SJSA1 (cell line): ENCODE measurements at places on chromosomes 3 and 15.
A peak's percentile ranks its signal among the peaks of the same experiment; 100 is the strongest.

- no peak overlapping the region for H3K4me3 ChIP-seq
- no peak for DNase-seq
- no peaks in the 10 kb centered on the region for H3K36me3 ChIP-seq
- no peak overlapping the region for H3K27ac ChIP-seq
- no peaks in the 10 kb centered on the region; the same call in 1 of the 2 replicates for H3K27me3 ChIP-seq
- H3K4me1 ChIP-seq: no peaks in the 10 kb centered on the region
These were observed 14.7 kb downstream of the PPARG start for GRCh38 chr3:12303534-12303933.

DNA sequence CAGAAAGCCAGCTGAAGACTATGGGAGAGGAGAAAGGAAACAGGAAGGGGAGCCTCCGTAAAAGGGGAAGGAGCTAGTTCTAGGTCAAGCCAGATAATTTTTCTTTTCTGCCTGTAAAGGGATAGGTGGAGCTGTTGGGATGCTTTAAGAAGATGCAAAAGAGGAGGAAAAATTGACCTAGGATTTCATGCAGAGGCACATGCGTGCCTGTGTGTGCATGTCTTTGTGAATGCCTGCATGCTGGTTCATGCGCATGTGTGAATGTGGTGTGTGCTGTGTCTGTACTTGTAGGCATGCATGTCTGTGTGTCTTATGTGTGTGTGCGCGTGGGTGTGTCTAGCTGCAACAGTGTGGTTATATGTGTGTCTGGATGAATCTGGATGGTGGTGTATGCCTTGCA lies 27.3 kb downstream of the CCDC33 start:
- no peaks in the 10 kb centered on the region for H3K36me3 ChIP-seq
- H3K27ac ChIP-seq: no peak overlapping the region
- DNase-seq: no peak
- no peak overlapping the region for H3K4me3 ChIP-seq

- no peaks in the 10 kb centered on the region for H3K4me1 ChIP-seq
- DNase-seq: no peak
- H3K36me3 ChIP-seq: no peaks in the 10 kb centered on the region
- H3K27me3 ChIP-seq: no peaks in the 10 kb centered on the region
These were observed 18.8 kb upstream of the PRKCI start for GRCh38 chr3:170203457-170203856.

GRCh38 chr15:58666957-58667356 lies 82.5 kb downstream of the ADAM10 start:
- no peak for DNase-seq
- no peak overlapping the region for H3K4me3 ChIP-seq
- H3K27me3 ChIP-seq: no peaks in the 10 kb centered on the region
- H3K27ac ChIP-seq: no peak overlapping the region

DNA sequence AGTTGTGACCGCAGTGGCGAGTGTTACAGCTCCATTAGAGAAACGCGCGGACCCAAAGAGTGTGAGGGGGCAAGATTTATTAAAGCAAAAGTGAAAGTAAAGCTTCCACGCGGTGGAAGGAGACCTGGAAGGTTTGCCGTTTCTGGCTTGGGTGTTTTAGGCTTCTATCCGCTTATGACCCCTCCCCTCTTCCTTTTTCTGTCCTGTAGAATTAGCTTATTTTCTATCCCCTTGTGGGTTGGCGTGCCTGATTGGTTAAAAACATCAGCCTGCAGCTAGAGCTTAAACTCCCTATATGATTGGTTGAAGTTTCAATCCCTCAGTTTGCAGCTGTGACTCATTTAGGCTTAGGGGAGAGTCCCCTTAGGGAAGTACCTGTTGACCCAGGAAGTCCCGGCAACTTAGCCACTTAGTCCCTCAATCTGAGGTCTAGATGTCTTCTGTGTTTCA lies 39.6 kb downstream of the C3orf38 start:
- H3K4me1 ChIP-seq: no peaks in the 10 kb centered on the region
- H3K36me3 ChIP-seq: no peaks in the 10 kb centered on the region
- no peaks in the 10 kb centered on the region for H3K27me3 ChIP-seq
- no peak overlapping the region for H3K4me3 ChIP-seq
- DNase-seq: no peak

GRCh38 chr3:118688396-118688884 lies 346.2 kb downstream of the IGSF11 start:
- H3K4me1 ChIP-seq: no peaks in the 10 kb centered on the region
- H3K36me3 ChIP-seq: no peaks in the 10 kb centered on the region
- H3K4me3 ChIP-seq: no peak overlapping the region
- no peak for DNase-seq
- H3K27me3 ChIP-seq: no peaks in the 10 kb centered on the region
- H3K27ac ChIP-seq: no peak overlapping the region

DNA sequence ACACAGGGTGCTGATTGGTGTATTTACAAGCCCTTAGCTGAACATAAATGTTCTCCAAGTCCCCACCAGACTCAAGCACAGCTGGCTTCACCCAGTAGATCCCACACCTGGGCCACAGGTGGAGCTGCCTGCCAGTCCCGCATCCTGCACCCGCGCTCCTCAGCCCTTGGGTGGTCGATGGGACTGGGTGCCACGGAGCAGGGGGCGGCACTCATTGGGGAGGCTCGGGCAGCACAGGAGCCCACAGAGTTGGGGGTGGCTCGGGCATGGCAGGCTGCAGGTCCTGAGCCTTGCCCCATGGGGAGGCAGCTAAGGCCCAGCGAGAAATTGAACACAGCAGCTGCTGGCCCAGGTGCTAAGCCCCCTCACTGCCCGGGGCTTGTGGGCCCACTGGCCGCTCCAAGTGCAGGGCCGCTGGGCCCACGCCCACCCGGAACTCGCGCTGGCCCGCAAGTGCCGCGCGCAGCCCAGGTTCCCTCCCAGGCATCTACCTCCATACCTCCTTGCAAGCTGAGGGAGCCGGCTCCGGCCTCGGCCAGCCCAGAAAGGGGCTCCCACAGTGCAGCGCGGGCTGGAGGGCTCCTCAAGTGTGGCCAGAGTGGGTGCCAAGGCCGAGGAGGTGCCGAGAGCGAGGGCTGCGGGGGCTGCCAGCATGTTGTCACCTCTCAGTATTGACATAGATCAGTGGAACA lies 442.7 kb downstream of the OCA2 start:
- no peaks in the 10 kb centered on the region for H3K36me3 ChIP-seq
- H3K4me1 ChIP-seq: no peaks in the 10 kb centered on the region
- no peak for DNase-seq
- H3K27ac ChIP-seq: no peak overlapping the region
- H3K4me3 ChIP-seq: no peak overlapping the region

- H3K27ac ChIP-seq: no peak overlapping the region
- H3K36me3 ChIP-seq: peaks cover 2% of the 10 kb centered on the region; the same call in 1 of the 2 replicates
- DNase-seq: peak; percentile 19
- no peaks in the 10 kb centered on the region for H3K27me3 ChIP-seq
- no peak overlapping the region for H3K4me3 ChIP-seq
These were observed 5.8 kb upstream of the MANF start for GRCh38 chr3:51379301-51379700.

DNA sequence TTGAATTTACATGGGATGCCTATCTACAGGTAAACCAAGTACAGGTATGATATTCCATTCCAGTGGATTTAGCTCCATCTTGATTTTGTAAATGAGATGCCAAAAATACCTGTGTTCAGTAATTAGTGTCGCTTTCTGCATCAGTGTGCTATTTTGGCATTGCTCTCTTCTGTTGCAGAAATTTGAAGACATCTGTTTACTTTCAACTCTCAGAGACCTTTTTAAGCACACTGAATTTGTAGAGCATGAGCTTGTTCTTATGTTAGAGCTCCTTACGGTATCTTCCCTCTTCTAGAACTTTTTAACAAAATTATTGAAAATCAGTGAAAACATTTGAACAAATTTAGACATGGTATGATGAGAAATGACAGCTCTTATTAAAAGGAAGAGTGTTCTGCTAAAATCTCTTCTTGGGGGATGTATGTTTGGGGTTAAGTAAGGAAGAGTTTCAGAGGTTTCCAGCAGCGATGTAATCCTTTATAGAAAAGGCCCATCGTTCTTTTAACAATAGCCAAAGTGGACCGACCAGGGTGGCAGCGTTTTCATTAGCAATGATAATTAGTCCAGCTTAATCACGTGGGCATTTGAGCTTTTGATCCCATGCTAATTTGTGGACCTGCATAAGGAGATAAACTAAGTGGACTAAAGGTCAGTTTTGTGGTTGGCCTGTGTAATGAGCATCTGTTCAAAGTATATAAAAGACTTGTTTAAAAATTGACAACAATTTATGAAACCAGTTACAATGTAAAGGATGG lies 385.4 kb downstream of the PTPRG start:
- no peak for DNase-seq
- no peak overlapping the region for H3K27ac ChIP-seq
- H3K36me3 ChIP-seq: no peaks in the 10 kb centered on the region
- H3K4me3 ChIP-seq: no peak overlapping the region

- DNase-seq: no peak
- no peak overlapping the region for H3K27ac ChIP-seq
- H3K36me3 ChIP-seq: no peaks in the 10 kb centered on the region
- H3K4me3 ChIP-seq: no peak overlapping the region
- no peaks in the 10 kb centered on the region for H3K27me3 ChIP-seq
These were observed 503.0 kb downstream of the NTRK3 start for GRCh38 chr15:87753539-87753938.

GRCh38 chr3:23663661-23664186 lies 142.0 kb upstream of the UBE2E1 start:
- peaks cover 58% of the 10 kb centered on the region for H3K4me1 ChIP-seq
- no peak overlapping the region for H3K4me3 ChIP-seq
- H3K27ac ChIP-seq: no peak overlapping the region

- H3K27ac ChIP-seq: no peak overlapping the region
- no peaks in the 10 kb centered on the region for H3K4me1 ChIP-seq
- no peak for DNase-seq
- no peaks in the 10 kb centered on the region for H3K27me3 ChIP-seq
- no peak overlapping the region for H3K4me3 ChIP-seq
- no peaks in the 10 kb centered on the region for H3K36me3 ChIP-seq
These were observed 48.2 kb downstream of the C3orf85 start for GRCh38 chr3:109184726-109185125.

- no peak for DNase-seq
- no peaks in the 10 kb centered on the region for H3K36me3 ChIP-seq
- no peak overlapping the region for H3K27ac ChIP-seq
These were observed 11.0 kb upstream of the TSC22D2 start for GRCh38 chr3:150396956-150397550.

GRCh38 chr3:141485641-141486495 lies 959 bp upstream of the RASA2 start:
- peak overlapping the region; percentile 43 for H3K27ac ChIP-seq
- peaks cover 39% of the 10 kb centered on the region for H3K4me1 ChIP-seq
- DNase-seq: no peak
- peaks cover 9% of the 10 kb centered on the region for H3K36me3 ChIP-seq

GRCh38 chr3:139288266-139288821 lies 55.5 kb upstream of the MRPS22 start:
- H3K4me1 ChIP-seq: peaks cover 30% of the 10 kb centered on the region
- DNase-seq: no peak
- H3K36me3 ChIP-seq: no peaks in the 10 kb centered on the region
- H3K27ac ChIP-seq: no peak overlapping the region

DNA sequence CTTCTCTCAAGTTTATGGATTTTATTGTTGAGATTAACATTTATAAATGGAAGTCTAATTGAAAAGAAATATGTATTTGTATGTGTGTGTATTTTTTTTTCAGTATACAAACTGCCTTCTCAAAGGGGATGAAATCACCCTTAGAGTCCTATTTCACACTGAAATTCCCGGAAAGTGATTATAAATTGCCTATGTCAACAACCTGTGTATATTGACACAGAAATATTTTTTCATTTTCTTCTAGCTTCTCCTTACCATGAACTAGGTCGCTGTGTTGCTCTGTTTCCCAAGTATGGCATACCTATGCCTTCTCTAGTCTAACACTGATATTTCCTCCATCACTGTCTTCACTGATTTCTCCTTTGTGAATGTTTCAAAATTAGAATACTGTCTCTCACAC lies 444.0 kb upstream of the AZI2 start:
- H3K27me3 ChIP-seq: no peaks in the 10 kb centered on the region
- H3K4me1 ChIP-seq: no peaks in the 10 kb centered on the region
- H3K4me3 ChIP-seq: no peak overlapping the region
- DNase-seq: no peak

GRCh38 chr3:157370867-157371266 lies 65.8 kb upstream of the PTX3 start:
- no peaks in the 10 kb centered on the region for H3K36me3 ChIP-seq
- no peak overlapping the region for H3K4me3 ChIP-seq
- no peaks in the 10 kb centered on the region for H3K27me3 ChIP-seq
- H3K4me1 ChIP-seq: peaks cover 22% of the 10 kb centered on the region
- no peak for DNase-seq

- peaks cover 3% of the 10 kb centered on the region; the same call in 1 of the 2 replicates for H3K36me3 ChIP-seq
- H3K4me1 ChIP-seq: peaks cover 9% of the 10 kb centered on the region
- no peak overlapping the region for H3K27ac ChIP-seq
- DNase-seq: no peak
These were observed 139.2 kb downstream of the THSD4 start for GRCh38 chr15:71254491-71254890.

GRCh38 chr3:148042663-148043445 lies 633.7 kb downstream of the ZIC1 start:
- no peaks in the 10 kb centered on the region for H3K4me1 ChIP-seq
- H3K27ac ChIP-seq: no peak overlapping the region
- no peaks in the 10 kb centered on the region for H3K27me3 ChIP-seq
- no peak overlapping the region for H3K4me3 ChIP-seq

DNA sequence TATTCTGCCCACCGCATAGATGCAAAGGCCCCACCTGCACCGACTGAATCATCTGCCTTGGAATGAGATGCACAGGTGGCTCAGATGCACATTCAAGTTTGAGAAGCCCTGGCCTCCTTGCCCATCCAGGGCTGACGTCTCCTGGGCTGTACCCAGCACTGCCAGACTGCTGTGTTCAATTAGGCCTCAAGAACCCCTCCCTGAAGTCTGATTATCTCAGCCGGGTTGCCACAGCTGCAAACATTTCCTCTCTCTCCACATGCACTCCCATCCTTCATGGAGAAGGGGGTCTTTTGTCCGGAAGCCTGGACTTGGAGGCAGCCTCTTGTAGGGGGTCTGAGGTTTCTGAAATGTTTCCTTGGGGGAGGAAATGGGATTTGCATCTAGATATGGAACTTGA lies 459.4 kb upstream of the PROK2 start:
- no peak overlapping the region for H3K27ac ChIP-seq
- H3K4me1 ChIP-seq: no peaks in the 10 kb centered on the region
- H3K36me3 ChIP-seq: no peaks in the 10 kb centered on the region
- H3K27me3 ChIP-seq: no peaks in the 10 kb centered on the region
- no peak overlapping the region for H3K4me3 ChIP-seq
- DNase-seq: no peak

DNA sequence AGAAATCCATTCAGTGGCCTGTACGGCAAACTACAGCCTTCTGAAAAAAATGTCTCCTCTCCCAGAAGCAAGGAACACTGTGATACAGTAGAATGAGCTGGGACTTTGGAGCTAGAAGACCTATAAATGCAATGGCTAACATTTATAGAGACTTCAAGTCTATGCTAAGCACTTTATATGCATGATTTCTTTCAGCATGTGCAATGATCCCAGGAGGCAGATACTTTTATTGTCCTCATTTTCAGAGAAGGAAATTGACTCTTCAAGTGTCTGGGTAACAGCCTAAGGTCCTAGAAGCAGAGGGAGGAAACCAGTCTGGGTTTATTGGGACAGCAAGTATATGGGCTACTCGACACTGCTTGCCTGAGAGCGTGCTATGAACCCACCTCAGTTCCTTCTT lies 140.9 kb downstream of the ALDH1A2 start:
- no peaks in the 10 kb centered on the region for H3K36me3 ChIP-seq
- no peak for DNase-seq
- no peaks in the 10 kb centered on the region; the same call in 1 of the 2 replicates for H3K27me3 ChIP-seq
- no peak overlapping the region for H3K4me3 ChIP-seq

- H3K4me3 ChIP-seq: no peak overlapping the region
- peak overlapping the region; percentile 95 for H3K27ac ChIP-seq
- H3K36me3 ChIP-seq: peaks cover 43% of the 10 kb centered on the region
- H3K4me1 ChIP-seq: peaks cover 57% of the 10 kb centered on the region
- no peak for DNase-seq
These were observed 375.3 kb downstream of the LPP start for GRCh38 chr3:188529228-188529627.
